SK-N-SH (cell line): ENCODE measurements at places on chromosomes 6 and 20. TPM values are rescaled to one million over a fixed set of nuclear protein-coding genes. Genes with fewer than 3 reads are reported as not detected.
A peak's percentile ranks its signal among the peaks of the same experiment; 100 is the strongest.

Gene DBNDD2
- polyA plus RNA-seq, result 22.4 and 24.5 TPM in 2 replicates

DNA sequence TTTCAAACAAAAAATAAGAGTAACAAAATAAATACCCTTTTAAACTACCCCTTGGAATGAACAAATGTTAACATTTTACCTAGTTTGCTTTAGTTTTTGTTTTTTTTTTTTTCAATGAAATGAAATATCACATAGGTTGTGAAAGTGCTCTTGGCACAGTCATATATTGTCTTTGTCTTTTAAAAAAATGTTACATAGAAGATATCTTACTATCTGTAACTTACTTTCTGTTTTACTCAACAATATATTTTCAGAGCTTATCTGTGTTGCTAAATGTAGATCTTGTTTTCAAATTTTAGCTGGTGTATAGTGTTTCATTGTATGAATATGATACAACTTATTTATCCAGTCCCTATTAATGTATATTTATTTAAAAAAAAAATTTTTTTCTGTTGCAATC, 8.6 kb downstream of the CEP57L1 start:
- no peak for DNase-seq

DNA sequence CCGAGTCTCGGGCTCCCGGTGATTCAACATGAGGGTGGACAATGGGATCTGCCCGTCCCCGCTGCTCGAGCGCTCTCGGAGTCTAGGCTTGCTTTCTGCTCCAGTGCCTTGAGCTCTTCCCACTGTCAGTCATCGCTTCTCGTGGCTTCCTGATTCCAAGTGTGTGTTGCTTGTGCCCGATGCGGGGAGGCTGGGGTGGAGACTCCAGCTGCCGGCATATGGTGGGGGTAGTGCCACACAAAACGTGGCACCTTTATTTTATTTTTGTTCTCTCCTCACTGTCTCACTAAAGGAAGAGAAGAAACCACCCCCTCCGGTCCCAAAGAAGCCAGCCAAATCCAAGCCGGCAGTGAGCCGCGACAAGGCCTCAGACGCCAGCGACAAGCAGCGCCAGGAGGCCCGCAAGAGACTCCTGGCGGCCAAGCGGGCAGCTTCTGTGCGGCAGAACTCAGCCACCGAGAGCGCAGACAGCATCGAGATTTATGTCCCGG, 14.8 kb upstream of the MYL9 start:
- DNase-seq, result no peak

DNA sequence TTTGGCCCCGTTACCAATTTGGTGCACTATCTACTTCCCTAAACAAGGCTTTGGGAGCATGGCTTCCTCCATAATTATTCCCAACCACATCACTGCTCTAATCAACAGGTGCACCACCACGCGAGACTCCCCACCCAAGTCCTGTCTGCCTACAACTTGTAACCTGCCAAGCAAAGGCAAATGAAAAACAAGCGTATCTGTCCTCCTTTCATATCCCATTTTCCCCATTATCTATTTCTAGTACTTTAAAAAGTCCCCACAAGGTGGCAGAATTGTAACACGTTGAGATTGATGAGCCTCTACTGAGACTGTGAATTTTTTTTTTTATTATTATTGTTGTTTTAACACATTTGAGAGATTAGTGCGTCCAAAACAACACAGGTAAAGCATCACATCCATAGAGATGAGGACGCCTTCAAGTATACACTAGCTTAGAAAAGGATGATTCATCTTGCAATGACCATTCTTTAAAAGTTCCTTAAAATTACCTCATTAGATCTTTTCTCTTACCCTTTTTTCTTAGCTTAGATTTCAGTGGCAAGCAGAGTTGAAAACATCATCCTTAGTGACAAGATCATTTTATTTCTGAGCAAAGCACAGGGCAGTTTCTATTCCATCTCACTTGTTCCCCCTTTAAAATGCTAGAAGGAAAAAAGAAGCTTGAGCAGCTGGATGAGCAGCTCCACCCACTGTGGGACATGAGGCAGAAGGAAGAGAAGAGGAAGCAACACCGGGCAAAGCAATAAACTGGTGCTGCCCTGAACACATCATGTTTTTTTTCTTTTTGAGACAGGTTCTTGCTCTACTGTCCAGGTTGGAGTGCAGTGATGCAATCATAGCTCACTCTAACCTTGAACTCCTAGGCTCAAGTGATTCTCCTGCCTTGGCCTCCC, 210.8 kb downstream of the ARHGAP18 start:
- peak; percentile 9 for DNase-seq

DNA sequence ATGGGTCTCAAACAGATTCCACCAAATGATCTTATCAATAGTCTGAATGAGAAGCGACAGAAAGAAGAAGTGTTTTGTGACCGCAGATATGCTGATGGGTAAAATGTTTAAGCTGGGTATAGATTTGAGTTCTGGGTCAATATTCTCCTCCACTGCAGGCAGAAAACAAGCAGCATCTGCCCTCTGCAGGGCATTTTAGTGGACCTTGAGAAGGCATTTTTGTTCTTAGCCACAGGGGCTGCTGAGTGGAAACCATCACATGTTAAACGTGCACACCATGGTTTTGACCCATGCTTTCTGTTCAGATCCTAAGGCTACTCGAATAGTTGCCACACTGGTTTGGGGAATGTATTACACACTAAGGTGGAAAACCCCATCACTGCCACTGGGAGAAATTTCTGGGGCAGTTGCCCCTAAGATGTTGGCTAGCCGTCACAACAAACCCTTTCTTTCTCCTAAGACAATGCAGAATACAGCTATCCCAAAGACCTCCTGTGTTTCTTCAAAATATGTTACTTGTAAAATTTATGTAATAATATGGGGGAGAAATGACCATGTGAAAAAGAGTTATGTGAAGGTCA, 5.5 kb downstream of the POU3F2 start:
- DNase-seq, result peak; percentile 61

Gene PM20D2
- polyA plus RNA-seq, result 6.2 and 8.4 TPM in 2 replicates

- peak; percentile 58 for DNase-seq
Observed at GRCh38 chr6:156687789-156688619, 89.2 kb upstream of the ARID1B start.

Gene SMOC2
- not detected in 2 replicates for polyA plus RNA-seq

DNA sequence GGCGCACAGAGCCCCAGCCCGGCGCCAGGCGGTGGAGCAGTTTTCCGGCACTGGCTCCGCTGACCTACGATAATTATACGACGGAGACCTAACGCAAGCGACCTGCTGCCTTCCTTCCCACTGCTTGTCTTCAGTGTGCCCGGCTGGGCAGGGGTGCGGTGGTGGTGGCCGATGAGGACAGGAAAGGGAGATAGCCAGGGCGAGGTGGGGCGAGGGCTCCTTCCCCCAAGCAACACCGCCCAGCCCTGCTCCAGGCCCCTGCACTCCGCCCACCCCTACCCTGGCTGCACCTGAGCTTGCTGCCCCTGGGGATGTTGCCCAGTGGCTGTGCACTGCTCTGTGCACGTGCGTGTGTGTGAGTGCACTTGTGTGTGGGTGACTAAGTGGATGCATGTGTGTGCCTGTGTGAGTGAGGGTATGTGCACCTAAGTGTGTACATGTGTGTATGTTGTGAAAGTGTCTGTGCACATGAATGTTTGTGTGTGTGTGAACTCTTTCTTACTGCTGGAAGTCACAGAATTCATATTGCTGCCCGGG, 42.6 kb upstream of the IRF4 start:
- DNase-seq, result no peak

DNA sequence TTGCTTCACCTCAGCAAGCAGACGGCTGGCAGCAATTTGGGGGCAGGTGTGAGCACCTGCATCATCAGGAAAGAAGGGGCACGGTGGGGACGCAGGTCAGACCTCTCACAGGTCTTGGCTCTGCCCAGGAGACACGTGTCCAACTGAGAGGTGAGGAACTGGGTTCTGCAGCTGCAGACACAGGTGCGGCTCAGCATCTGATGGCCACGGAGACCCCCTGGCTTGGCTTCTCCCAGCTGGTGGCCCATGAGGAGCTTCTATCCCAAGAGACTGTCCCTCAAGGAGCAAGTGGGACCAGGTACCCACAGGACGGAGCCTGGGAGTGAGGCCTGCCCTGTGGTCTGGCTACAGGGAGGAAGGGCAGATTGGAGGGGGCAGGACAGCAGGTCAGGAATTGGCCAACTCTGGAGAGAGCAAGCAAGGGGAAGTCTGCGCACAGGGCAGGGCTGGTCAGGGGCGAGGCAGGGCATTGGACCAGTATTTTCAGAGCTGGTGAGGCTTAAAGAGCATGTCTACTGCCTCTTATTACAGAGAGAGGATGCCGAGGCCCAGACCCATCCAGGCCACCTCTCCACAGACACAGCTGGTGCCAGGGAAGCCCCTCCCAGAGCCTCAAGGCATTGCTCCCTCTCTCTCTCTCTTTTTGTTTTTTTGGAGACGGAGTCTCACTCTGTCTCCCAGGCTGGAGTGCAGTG, 4.2 kb downstream of the STMN3 start:
- no peak for DNase-seq

- peak; percentile 69 for DNase-seq
Observed at GRCh38 chr6:33277663-33278391, 904 bp downstream of the B3GALT4 start.

Gene SSTR4
- polyA plus RNA-seq, result not detected in 2 replicates

Gene SLC35F1
- polyA plus RNA-seq, result under 0.01 TPM in 1 of 2 replicates, not detected in the other

DNA sequence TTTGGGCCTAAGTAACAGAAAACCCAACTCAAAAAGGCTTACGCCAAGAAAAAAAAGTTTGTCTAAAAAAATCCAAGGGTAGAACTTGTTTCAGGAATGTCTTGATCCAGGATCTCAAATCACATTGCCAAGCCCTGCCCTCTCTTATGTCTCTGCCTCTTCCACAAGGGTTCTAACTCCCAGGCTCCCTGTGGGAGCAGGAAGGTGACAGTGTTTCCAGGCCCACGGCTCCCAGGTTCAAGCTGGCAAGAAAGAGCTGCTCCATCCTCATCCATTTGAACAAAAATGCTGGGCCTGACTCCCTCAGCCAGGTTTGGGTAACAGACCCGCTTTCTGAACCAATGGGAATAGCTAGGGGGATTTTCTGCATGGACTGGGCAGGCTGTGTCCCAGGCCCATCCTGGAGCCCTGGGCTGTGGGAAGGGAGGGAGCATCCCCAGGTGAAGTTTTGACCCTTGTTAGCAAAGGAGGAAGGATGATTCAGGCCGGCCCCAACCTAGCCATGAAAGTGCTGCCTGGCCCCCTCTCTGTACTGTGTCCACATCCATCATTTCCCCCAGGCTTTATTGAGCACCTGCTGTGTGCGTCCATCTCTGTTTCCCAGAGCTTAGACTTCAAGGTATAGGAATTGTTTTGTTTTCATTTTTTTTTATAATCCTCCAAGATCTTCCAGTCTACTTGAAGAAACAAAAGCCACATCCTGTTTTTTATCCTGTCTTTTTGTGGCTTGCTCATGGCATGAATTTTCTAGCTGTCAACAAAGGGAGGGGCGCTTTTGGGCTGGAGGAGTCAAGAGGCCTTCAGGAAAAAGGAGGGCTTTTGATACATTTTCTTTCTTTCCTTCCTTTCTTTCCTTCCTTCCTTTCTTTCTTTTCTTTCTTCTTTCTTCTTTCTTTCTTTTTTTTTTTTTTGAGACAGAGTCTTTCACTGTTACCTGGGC, 159.8 kb downstream of the TFAP2C start:
- DNase-seq, result no peak

- no peak for DNase-seq
Observed at GRCh38 chr20:12999201-12999600, 9.6 kb upstream of the SPTLC3 start.

DNA sequence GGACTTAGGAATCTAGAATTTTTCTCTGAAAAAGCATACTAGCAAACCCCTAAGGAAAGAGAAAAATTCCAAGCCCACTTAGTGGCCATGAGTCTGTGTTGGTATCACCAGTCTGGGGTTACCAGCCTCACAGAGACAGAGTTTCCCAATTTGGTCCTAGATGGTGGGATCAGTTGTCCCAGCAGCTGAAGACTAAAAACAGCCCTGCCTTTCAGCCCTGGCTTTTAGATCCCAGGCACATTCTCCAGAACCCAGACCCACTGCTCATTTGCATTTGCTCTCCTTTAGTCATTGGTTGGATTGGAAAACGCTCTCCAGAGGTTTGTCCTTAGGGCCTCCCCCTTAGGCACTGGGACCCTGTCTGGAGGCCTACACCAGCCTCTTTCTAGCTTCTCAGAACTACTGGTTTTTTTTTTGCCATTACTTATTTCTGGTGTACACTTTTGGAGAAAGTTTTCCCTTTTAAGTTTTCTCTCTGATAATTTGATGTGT, 39.1 kb upstream of the FOXO3 start:
- no peak for DNase-seq

- DNase-seq, result no peak
Observed at GRCh38 chr6:170142559-170142958, 148.3 kb downstream of the DLL1 start.

DNA sequence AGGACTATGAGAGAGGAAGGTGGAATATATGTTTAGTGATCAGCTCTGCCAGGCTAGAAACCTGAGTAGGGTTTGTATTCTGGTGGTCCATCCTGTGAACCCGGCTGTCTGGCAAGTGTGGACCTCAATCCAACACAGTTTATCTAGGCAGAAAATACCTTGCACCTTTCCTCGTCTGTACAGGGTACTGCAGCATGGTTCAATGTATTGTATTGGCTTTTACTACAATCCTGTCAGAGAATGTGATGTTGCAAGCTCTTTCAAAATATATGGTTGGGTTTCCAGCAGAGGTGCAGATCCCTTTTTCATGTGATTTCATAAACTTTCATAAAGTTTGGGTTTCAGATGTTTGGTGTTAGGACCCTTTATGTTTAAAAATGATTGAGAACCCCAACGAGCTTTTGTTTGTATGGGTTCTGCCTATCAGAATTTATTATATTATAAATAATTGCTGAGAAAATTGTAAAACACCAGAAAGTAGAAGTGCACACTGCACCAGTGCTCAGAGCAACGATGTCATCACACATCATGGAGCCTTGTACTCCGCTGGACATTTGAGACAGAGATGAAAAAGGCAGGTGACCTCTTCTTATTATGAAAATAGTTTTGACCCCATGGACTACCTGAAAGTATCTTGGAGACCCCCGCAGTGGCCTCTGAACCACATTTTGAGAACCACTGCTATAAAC, 106.6 kb downstream of the RTN4IP1 start:
- no peak for DNase-seq

GRCh38 chr6:91743756-91744155, 1156.9 kb upstream of the MAP3K7 start:
- no peak for DNase-seq

DNA sequence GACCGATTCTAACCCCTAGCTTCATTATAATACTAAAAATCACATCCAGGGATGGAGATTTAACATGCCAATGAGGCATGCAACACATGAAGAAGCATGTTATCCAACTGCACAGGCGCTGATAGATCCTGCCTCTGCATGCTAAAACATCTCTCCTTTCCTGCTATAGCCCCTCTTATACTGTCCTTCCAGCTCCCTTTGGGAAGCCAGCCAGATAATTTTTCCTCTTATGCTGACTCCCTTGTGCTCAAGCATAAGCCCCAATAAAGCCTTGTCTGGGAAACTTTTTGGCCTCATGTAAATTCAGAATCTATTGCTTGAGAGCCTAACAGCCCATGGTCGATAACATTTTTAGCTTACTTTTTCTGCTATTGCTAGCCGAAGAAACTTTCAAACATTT, 404.3 kb downstream of the EPM2A start:
- no peak for DNase-seq
